Fibroblast of the aortic adventitia (primary cell): ENCODE measurements at places on chromosomes 6 and 20. TPM values are rescaled to one million over a fixed set of nuclear protein-coding genes. Genes with fewer than 3 reads are reported as not detected.

The GLP1R gene
- not detected in 2 replicates for total RNA-seq

The PPT2 gene
- total RNA-seq = 7.1 and 30.2 TPM in 2 replicates

The COL21A1 gene
- total RNA-seq = 29.0 and 29.5 TPM in 2 replicates

The GRM1 gene
- under 0.01 and 0.09 TPM in 2 replicates for total RNA-seq

The LST1 gene
- total RNA-seq = not detected in 2 replicates

The CALHM4 gene
- not detected in 2 replicates for total RNA-seq

The BMP6 gene
- total RNA-seq = 1.3 and 10.5 TPM in 2 replicates

The TMC2 gene
- total RNA-seq = not detected in 2 replicates

The HLA-DQB1 gene
- total RNA-seq = not detected in 2 replicates

The UFL1 gene
- 28.0 and 36.2 TPM in 2 replicates for total RNA-seq

The VGLL2 gene
- not detected in 2 replicates for total RNA-seq
